ENCODE measurements at places on chromosomes 1 and 21.

DNA sequence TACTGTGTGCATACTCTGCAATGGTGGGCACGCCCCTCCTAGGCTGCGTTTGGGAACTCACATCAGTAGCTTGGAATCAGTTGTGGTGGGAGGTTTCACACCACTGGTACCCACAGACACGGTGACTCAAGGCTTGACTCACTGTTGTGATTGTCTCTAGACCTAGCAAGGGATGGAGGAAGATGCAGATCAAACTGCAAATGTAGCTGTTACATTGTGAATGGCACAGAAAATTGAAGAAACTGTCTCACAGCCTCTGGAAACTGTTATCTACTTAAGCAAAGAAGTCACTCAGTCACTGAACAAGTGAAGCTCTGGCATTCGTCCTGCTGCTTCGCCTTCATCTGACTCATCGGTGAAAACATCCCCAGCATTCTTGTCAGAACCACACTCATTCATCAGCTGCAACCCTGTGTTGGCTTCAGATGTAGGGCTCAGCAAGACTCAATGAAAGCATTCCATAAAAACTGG is 59.5 kb downstream of the POFUT2 start:
- H3K27ac ChIP-seq, result peak overlapping the region; percentile 87
- peak overlapping the region; percentile 39 for H3K4me3 ChIP-seq
- peak; percentile 91 for DNase-seq
- H3K27me3 ChIP-seq, result no peaks in the 10 kb centered on the region
- peaks cover 53% of the 10 kb centered on the region for H3K4me1 ChIP-seq

- no peak for DNase-seq
- no peak overlapping the region for H3K4me3 ChIP-seq
- no peaks in the 10 kb centered on the region for H3K36me3 ChIP-seq
- H3K27ac ChIP-seq, result no peak overlapping the region
- no peaks in the 10 kb centered on the region for H3K4me1 ChIP-seq
Measured at GRCh38 chr1:195085196-195085595, 1523.0 kb downstream of the KCNT2 start.

DNA sequence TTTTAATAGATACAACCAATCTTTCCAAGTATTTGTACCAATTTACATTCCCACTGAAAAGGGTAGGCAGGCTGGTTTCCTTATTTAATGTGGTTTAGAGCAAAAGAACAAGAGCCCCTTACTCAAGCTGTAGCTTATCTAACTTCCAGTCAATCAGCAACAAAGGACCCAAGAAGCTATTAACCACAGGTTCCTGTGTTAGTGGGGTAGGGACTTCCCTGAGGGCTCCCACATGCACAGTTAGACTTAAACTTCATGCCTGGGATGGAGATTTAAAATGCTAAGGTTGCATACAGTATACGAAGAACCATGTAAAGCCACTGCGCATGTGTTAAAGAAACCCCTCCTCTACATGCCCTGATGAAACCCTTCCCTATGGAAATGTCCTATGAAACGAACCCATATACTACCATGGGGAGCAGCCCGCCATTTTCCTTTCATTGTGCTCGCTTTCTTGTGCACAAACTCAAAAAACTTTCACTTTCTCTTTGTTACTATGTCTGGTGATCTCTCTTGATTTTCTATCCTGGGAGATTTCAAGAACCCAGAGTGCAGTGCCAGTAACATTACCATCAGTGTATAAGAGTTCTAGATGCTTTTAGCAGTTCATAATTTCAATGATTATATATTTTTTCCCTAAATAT is 23.3 kb upstream of the ST6GALNAC5 start:
- DNase-seq, result no peak
- H3K36me3 ChIP-seq, result no peaks in the 10 kb centered on the region
- H3K27ac ChIP-seq, result no peak overlapping the region
- peak overlapping the region; percentile 8 for H3K4me3 ChIP-seq

DNA sequence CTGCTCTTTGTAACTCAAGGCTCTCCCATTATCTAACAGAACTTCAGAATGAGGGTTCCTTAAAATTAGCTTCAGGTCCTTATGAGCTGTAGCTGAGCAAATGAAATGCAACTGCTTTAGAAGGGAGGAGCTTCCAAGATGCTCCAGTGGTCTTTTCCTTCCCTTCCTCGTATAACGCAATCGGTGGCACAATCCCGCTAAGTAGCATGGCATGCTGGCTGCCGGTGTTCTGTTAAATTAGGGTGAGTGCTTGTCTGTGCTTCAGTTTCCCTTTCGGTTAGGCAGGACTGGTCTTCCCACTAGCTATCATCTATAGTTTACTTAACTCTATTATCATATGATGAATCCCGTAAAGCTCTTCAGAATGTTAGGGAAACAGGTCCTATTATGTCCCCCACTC is 917 bp downstream of the KIAA0040 start:
- peaks cover 59% of the 10 kb centered on the region for H3K4me1 ChIP-seq
- peak overlapping the region; percentile 95 for H3K4me3 ChIP-seq
- no peaks in the 10 kb centered on the region for H3K27me3 ChIP-seq
- peak overlapping the region; percentile 71 for H3K27ac ChIP-seq
- peaks cover 6% of the 10 kb centered on the region for H3K36me3 ChIP-seq

GRCh38 chr1:116679091-116679827 is 11.7 kb upstream of the IGSF3 start:
- no peaks in the 10 kb centered on the region for H3K4me1 ChIP-seq
- H3K27ac ChIP-seq, result no peak overlapping the region
- no peak overlapping the region for H3K4me3 ChIP-seq
- no peak for DNase-seq

DNA sequence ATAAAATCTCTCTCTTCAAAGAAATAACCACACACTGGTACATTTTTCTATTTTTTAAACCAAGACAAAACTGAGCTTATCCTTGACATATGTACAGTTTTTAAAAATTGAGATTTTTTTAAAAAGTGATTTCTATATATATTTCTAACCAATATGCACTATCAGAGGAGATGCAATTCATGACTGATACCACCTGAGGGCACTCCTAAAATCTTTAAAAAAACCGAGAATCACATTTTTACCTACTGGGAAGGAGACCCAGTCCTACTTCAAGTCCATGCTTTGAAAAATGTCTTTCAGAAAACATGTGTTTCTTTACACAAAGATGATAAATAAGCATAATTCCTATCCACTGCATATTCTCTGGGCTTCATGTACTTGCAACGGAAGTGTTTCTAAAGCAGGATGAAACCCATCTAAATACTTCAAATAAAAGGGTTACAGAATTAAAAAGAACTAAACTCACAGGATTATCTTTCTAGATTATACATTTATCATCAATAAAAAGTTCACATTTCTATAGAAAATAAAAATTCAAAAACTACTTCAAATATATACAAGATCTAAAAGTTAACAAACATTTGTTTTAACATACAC is 98.6 kb downstream of the ENAH start:
- DNase-seq, result no peak
- no peak overlapping the region for H3K4me3 ChIP-seq
- no peaks in the 10 kb centered on the region for H3K4me1 ChIP-seq
- no peaks in the 10 kb centered on the region for H3K36me3 ChIP-seq

DNA sequence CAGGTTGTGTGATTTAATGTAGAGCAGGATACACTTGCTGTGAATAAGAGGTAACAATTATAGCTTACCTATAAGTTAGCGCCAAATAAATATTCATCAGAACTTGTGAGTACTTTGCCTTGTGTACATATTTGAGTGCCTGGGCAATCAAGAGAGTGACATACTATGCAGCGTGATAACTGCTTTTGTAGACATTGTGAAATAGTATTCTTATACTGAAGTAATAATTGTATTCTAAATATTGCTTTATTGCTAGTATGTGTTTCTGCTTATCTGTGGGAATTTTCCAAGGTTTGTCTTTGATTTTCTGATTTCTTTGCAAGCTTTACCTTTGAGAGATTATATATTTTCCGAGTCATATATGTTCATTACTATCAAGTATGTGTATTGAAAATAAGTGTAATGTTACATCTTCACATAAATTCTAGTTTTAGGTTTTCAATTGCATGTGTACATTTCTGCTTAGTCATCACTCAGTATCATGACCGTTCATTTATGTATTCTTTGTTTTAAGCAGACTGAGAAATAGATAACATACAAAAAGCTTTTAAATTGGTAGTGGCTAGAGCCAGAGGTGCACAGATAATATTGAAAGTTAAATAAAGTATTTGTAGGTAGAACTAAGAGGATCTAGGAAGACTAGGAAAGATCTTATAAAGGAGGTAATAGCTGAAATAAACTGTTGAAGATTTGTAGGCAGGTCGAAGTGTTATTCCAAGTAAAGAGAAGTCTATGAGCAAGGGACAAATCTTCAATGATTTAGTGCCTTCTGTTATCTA is 19.5 kb downstream of the USP25 start:
- peaks cover 12% of the 10 kb centered on the region for H3K36me3 ChIP-seq
- H3K4me1 ChIP-seq, result peaks cover 69% of the 10 kb centered on the region
- DNase-seq, result no peak
- no peaks in the 10 kb centered on the region for H3K27me3 ChIP-seq

DNA sequence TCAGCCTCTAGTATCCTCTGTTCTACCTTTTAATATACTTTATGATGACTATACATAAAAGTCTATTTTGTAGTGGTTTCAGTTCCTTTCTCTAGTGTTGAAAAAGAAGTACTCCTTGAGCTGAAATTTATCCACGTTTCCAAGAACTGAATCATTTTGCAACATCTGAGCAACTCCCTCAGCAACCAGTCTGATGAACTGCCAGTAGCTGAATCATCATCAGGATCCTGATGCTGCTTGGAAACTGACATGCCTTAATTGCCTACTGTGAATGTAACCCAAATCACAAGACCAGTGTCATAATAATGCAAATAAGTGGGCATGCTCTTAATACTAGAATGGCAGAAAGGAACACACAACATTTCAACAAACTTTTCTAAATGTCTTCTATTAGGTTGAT is 103.3 kb downstream of the CYYR1 start:
- no peak for DNase-seq
- no peaks in the 10 kb centered on the region for H3K27me3 ChIP-seq
- no peak overlapping the region for H3K27ac ChIP-seq
- no peaks in the 10 kb centered on the region for H3K4me1 ChIP-seq

DNA sequence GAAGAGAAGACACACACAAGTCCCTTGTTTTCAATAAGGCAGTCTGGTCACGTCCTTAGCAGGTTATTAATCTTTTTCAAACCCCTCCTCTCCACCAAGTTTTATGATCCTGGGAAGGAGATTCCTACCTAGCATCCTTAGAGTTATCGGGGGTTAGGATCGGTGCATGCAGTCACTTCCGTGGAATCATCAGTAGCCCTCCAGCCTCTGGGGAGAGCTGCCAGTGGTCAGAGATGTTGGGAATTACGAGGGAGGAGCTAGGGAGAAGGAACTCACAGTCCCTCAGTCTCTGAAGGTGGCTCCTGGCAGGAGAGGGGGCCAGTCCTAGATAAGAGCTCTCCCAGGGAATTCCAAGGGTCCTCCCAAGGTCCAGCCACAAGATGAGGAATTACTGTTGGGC is 57.7 kb upstream of the ATP5PO start:
- H3K27ac ChIP-seq, result no peak overlapping the region
- peaks cover 19% of the 10 kb centered on the region for H3K36me3 ChIP-seq
- no peak for DNase-seq
- H3K4me1 ChIP-seq, result peaks cover 55% of the 10 kb centered on the region
- no peaks in the 10 kb centered on the region for H3K27me3 ChIP-seq

DNA sequence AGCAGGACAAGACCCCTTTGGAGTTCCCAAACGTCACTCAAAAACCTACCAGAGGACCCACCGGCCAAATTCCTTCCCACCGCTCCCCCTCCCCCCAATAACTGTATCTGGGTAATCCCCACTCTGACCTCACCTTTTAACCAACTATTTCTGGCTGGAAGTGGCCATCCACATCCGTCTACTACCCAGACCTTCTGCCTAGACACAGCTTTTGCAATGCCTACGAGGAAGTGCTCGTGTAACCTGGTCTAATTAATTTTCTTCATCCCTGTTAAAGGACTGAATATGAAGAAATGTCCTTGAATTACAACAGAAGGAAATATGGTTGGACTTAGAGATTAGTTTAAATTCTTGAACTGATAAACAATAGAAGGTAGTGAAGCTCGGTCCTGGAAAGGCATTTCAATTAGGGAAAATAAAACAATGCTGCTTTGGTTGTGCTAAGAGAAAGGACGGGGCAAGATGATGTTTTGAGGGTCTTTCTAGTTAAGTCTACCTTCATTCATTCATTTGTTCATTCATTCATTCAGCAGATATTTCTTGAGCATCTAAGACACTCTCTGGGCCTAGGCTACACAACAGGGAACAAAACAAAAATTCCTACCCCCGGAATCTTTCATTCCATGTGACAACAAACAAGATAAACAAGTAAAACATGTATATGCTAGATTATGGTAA is 18.8 kb downstream of the AVPR1B start:
- no peak overlapping the region for H3K27ac ChIP-seq
- DNase-seq, result no peak
- H3K27me3 ChIP-seq, result peaks cover 78% of the 10 kb centered on the region
- no peak overlapping the region for H3K4me3 ChIP-seq

DNA sequence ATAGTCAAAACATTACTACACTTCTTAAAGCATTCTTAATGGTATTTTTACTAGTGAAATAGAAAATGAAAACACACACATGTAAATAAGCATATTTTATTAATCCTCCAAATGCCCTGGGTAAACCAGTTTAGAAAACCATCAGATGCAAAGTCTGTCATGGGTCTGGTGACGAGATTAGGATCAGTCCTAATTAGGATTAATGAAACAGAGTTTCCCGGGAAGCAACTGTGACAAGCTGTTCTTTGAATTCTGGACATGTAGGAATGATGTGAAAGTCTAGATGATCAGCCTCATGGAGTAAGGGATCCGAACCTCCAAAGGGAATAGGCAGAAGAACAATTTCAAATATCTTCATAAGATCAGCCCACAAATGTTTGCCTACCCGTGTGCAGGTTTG is 250.2 kb downstream of the KIF26B start:
- no peaks in the 10 kb centered on the region for H3K4me1 ChIP-seq
- DNase-seq, result no peak
- no peaks in the 10 kb centered on the region for H3K36me3 ChIP-seq
- peaks cover 9% of the 10 kb centered on the region for H3K27me3 ChIP-seq

DNA sequence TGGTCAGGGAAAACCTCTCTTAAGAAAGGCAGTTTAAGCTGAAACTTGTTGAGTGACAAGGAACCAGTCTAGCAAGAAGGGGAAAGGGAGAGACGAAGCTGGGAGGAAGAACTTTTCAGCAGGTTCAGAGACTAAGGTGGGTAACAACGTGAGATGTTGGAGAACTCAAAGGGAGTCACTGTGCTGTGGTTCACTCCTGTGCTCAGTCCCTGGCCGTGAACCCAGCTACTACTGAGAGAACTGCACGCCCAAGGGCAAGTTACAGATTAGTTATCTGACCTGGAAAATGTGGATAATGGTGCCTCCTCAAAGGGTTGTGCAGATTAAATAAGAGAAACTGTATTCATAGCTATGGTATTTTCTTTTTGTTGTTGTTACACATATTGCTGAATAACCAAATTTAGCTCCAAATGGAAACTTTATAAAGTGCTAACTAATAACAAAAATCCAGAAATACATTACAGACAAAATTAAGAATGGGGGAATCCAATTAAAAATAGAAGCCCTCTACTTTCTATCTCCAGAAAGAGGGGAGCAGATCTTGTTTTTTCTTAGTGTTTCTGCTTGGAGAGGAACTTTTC is 2.9 kb downstream of the ZBTB40 start:
- peaks cover 60% of the 10 kb centered on the region for H3K4me1 ChIP-seq
- H3K4me3 ChIP-seq, result no peak overlapping the region
- no peak overlapping the region for H3K27ac ChIP-seq

- peaks cover 16% of the 10 kb centered on the region for H3K27me3 ChIP-seq
- H3K4me3 ChIP-seq, result no peak overlapping the region
- H3K27ac ChIP-seq, result no peak overlapping the region
- no peak for DNase-seq
- no peaks in the 10 kb centered on the region for H3K4me1 ChIP-seq
- no peaks in the 10 kb centered on the region for H3K36me3 ChIP-seq
Measured at GRCh38 chr1:209086486-209087192, 496.9 kb upstream of the CAMK1G start.

Measured in central memory CD8-positive, alpha-beta T cell (primary cell).